Trophoblast cell (in vitro differentiated cells and primary cell): ENCODE measurements at places on chromosomes 1 and 21.

DNA sequence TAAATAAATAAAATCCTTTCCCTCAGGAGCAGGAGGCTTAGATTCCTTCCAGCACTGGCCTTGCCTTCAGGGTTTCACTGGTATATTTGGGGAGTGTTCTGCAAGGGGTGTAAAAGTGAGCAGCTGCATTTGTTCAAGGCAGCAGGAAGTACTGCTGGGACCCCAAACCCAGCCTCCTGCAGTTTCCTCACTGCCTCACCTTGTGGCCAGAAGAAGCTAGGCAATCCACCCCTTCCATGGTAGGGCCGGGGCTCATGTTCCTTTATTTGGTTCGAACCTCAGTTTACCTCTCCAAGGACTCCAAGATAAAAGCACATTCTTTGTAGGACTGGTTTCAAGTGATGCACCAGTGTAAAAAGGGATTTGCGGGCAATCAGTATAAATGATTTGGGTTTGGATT, 21.0 kb upstream of the CFAP126 start:
- no peak for DNase-seq

DNA sequence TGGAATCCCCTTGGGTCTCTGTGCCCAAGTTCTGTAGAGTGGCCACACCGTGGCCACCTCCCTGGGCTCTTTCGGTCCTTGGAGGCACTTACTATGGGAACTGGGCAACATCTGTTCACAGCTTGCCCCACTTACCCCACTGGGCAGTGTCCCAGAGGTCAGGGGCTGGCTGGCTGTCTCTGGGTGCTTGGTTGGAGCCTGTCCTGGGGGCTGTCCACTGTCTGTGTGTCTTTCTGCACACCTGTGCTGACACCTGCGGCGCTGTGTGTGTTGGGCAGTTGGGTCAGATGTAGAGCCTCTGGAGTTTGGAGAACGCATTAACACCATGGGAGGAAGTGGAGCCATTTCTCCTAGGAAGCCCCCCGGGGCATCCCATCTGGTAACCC, 1.3 kb upstream of the TMEM54 start:
- no peak for DNase-seq

DNA sequence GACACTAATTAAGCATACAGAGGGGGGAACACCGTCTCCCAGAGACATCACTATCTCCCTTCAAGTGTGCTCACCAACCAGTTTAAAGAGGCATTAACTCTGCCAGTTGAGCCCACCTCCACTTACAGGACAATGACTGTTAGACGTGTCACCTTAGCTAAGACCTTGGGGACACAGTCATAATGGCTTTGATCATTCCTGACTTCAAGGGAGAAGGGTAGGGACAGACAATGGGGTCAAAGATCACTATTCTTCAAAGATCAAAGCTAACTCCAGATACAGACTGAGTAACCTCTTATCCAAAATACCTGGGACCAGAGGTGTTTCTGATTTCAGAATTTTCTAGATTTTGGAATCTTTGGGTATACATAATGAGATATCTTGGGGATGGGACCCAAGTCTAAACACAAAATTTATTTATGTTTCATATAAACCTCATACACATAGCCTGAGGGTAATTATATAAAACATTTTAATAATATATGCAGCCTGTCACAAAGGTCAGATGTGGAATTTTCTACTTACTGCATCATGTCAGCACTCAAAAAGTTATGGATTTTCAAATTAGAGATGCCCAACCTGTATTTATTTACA, 246.1 kb downstream of the SLC45A1 start:
- DNase-seq: no peak

DNA sequence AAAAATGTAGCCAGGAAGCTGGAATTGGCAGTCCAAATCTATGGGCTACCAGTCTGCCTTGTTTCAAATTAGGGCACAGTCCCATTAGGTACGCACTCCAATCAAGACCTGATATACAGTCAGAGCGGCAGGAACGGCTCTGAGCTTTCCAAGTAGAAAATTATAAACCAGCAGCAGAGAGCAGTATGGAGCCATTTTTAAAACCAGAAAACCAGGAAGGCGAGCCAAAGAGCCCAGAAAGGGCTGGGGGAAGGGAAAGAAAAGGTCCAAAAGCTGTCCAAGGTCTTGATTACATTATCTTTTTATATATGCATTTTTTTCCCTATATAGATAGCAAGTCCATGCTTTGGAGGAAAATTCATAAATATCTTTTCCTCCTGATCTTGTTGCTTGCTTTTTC, 719.0 kb downstream of the RWDD3 start:
- DNase-seq: peak; percentile 52

DNA sequence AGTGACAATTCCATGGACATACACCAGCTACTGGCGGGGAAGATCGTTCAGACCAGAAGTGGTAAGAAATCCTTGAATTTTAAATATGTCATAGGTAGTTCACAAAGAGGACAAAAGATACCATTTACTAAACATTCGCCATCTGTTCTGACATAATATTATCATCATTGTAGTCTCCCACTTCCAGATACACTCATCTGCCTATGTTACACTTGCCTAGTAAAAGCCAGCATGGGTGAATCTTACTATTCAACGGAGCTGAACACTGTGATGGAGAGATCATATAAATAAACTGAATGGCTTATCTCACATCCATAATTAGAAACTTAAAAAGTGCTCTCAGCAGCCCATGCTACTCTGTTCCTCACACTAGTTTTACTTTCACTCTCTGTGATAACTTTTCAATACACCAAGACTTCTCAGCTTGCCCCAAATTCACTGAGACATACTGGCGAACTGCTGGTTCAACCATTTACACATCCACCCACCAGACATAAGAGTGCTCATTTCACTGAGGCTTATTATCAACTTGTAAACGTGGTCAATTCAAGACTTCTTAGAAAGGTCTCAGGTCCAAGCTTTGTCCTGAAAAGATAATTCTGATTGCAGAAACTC, 463 bp upstream of the PRRC2C start:
- no peak for DNase-seq

DNA sequence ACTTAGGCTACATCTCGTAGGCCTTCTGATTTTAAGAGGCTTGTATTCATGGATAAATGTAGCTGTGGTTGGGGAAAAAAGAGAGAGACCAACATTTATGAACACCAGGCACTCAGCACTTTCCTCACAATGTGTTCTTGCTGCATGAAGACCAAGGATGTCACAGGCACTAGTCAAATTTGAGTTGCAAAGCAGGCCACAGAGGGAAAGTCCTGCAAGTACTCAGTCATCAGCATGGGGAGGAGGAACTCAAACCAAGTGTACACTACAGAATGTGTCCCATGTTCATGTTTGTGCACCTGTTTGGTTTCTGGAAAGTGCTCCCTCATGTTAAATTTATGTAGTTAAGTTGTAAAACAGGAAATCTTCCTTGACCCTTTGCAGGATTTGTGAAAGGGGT, 8.7 kb upstream of the MAP3K7CL start:
- no peak for DNase-seq

GRCh38 chr1:157597959-157598667, at the start of gene FCRL4:
Gene FCRL4, minus strand, starts transcription at chr1:157598085. Its CDS starts 141 bp downstream, at chr1:157597944.
- DNase-seq: no peak

DNA sequence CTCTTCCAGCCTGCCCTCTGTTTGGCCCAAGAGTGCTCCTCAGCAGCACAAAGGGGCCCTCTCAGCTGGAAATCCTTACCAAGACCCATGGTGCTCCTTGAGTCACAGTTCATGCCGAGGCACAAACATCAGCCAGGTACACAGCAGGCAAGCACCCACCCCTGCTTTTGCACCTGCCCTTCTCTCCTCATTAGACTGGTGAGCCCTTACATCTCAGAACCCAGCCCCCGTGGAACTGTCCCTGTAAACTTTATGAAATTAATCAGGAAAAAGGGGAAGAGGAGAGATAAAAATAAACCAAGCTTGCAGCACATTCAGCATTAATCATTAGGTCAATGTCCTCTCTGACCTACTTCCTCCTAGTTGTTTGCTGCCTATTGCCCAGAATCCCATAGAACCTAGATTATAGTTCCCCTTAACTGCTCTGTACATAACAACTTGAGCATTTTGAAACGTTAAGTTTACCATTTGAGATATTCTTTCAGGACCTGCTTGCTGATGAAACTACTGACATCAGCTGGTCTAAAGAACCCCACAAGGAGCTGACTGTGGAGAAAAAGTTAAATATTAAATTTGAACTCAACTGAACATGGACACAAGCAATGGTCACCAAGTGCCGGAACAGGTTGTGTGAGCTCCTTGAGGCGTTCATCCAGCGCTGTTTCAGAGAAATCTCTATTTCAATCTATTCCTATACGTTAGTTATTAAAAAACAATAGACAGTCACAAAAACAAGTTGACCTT, 738.4 kb downstream of the MATN1 start:
- no peak for DNase-seq

GRCh38 chr1:59316497-59317128, 19.7 kb downstream of the FGGY start:
- no peak for DNase-seq

GRCh38 chr1:171841931-171842761, 848 bp downstream of the DNM3 start:
- no peak for DNase-seq
